Karpas-422 (cell line): ENCODE measurements at places on chromosomes 2 and 18. TPM values are rescaled to one million over a fixed set of nuclear protein-coding genes. Genes with fewer than 3 reads are reported as not detected.

- no peaks in the 10 kb centered on the region for H3K36me3 ChIP-seq
- no peaks in the 10 kb centered on the region for H3K4me1 ChIP-seq
- no peaks in the 10 kb centered on the region for H3K27me3 ChIP-seq
Observed at GRCh38 chr2:196534495-196534894, 105.0 kb upstream of the CCDC150 start.

DNA sequence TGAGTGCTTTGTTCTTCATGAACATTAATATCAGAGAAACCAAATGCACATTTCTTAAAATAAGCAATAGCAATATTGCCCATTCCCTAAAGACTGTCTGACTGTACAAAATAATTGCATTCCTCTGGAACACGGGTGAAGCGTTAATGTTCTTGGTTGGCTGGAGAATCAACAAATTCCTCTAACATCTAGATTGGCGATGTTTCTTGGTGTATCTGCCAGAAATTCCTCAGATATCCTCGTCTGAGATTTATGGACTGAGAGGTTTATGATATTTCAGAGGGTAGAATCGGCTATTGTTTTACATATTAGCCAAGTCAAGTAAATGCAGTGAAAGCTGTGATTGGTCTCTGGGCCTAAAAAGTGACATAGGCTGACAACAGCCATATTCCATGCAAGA lies 27.1 kb upstream of the SPTBN1 start:
- H3K4me3 ChIP-seq = no peak overlapping the region
- DNase-seq = no peak
- H3K4me1 ChIP-seq = no peaks in the 10 kb centered on the region
- no peaks in the 10 kb centered on the region for H3K27me3 ChIP-seq
- no peaks in the 10 kb centered on the region for H3K36me3 ChIP-seq
- no peak overlapping the region for H3K27ac ChIP-seq

- DNase-seq = no peak
- no peak overlapping the region for H3K4me3 ChIP-seq
- no peak overlapping the region for H3K27ac ChIP-seq
- no peaks in the 10 kb centered on the region for H3K4me1 ChIP-seq
- no peaks in the 10 kb centered on the region for H3K27me3 ChIP-seq
Observed at GRCh38 chr2:188580738-188581137, 289.1 kb downstream of the GULP1 start.

DNA sequence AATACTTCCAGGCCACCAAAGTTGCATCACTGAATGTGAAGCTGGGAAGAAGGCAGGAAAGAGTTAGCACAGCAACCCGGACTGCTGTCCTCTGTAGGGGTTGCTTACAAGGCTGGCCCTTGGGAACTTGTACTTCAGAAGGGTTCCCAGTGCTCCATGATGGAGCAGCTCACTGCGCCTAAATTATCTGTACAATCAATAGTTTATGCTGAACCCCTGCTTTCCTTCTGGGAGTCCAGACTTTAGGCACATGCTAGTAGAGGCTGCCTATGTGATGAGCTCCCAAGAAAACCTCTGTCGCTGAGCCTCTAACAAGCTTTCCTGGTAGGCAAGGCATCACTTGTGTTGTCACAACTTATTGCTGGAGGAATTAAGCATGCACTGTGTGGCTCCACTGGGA lies 34.3 kb downstream of the XDH start:
- H3K4me3 ChIP-seq = no peak overlapping the region
- no peak overlapping the region for H3K27ac ChIP-seq
- H3K27me3 ChIP-seq = no peaks in the 10 kb centered on the region
- H3K36me3 ChIP-seq = no peaks in the 10 kb centered on the region

DNA sequence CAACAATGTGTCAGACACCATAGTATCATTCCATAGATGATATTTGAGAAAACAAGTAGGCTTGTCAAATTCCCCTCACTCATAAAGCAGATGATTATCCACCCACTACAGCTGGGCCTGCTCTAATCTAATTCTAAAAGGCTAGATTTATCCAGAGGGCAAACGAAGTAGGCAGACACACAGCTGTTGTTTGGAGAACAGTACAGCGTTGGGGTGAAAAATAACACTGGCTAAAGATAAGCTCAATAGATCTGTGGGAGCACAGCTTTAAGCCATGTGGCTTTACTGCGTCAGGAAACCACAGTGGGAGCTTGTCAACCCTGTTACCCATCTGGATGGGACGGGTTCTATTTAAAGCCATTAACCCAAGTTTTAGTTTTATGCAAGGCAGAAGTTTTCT lies 48.9 kb upstream of the COBLL1 start:
- no peaks in the 10 kb centered on the region for H3K36me3 ChIP-seq
- H3K27ac ChIP-seq = no peak overlapping the region
- no peaks in the 10 kb centered on the region for H3K4me1 ChIP-seq
- H3K27me3 ChIP-seq = no peaks in the 10 kb centered on the region

DNA sequence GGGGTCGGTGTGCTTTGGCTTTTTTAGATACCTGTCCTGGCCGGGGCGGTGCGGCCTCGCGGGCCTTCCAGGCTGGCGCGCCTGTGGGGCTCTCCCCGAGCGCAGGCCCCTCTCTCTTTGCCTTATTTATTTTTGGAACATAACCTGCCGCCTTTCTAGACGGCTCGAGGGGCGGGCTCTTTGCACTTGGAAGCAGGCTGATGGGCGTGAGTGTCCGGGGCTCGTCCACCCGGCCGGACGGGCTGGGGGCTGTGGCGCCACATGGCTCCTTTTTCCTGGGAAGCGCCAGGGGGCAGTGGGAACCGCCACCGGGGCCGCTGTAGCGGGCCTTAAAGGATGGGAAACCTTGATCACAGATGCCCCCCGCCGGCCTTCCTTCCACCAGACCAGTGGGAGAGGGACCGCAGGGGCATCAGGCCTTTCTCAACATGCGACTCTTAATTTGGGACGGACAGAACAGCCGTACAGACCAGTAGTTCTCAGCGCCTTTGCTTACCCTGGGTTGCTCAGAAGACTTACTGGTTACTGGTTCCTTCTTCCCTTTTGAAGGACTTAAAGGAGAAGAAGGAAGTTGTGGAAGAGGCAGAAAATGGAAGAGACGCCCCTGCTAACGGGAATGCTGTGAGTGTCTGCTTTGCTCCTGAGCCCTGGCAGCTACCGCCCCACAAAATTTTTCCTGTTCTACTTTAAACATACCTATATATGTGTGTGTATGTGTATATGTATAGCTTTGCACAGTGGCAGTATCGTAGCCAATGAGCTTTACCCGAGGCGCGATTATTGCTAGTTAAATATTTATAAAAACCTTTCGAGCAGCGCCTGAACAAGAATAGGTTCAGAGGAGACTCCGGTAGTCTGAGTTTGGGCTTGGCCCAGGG lies 2.7 kb downstream of the PTMA start:
- peaks cover 38% of the 10 kb centered on the region for H3K4me1 ChIP-seq
- H3K36me3 ChIP-seq = peaks cover 39% of the 10 kb centered on the region

- no peak overlapping the region for H3K27ac ChIP-seq
- H3K4me3 ChIP-seq = no peak overlapping the region
- no peaks in the 10 kb centered on the region for H3K36me3 ChIP-seq
- H3K4me1 ChIP-seq = peaks cover 60% of the 10 kb centered on the region
- no peaks in the 10 kb centered on the region for H3K27me3 ChIP-seq
Observed at GRCh38 chr2:231928481-231928880, 2.3 kb upstream of the NPPC start.

GRCh38 chr2:27042159-27042661 lies 9.3 kb upstream of the AGBL5 start:
- peaks cover 45% of the 10 kb centered on the region for H3K4me1 ChIP-seq
- peak; percentile 80 for DNase-seq
- H3K27me3 ChIP-seq = no peaks in the 10 kb centered on the region
- H3K4me3 ChIP-seq = 0 out of 2 replicates have a peak overlapping the region, but pooled peaks have one; percentile 1

MATN3 gene
- not detected in 2 replicates for total RNA-seq
